Calu3 (cell line): ENCODE measurements at places on chromosomes 7 and 10.

DNA sequence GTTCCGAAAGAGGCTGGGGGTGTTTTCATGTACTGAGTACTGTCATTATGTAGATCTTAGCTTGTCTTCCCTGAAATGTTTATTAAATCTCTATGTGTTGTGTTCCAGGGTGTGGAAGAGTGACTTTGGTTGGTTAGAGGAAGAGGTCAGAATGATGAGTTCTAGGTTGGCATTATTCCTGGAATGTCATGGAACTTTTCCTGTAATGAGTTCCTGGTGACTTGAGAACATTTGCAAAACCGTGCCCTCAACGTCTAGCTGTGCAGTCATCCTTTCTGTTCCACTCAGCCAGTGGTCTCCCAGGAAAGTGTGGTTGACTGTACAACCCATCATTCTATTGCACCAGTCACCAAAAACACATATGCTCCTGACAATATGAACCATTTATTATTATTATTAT is 129.6 kb downstream of the BICC1 start:
- no peak for DNase-seq

GRCh38 chr7:4734587-4735345 is 40.7 kb upstream of the AP5Z1 start:
- no peak for DNase-seq

DNA sequence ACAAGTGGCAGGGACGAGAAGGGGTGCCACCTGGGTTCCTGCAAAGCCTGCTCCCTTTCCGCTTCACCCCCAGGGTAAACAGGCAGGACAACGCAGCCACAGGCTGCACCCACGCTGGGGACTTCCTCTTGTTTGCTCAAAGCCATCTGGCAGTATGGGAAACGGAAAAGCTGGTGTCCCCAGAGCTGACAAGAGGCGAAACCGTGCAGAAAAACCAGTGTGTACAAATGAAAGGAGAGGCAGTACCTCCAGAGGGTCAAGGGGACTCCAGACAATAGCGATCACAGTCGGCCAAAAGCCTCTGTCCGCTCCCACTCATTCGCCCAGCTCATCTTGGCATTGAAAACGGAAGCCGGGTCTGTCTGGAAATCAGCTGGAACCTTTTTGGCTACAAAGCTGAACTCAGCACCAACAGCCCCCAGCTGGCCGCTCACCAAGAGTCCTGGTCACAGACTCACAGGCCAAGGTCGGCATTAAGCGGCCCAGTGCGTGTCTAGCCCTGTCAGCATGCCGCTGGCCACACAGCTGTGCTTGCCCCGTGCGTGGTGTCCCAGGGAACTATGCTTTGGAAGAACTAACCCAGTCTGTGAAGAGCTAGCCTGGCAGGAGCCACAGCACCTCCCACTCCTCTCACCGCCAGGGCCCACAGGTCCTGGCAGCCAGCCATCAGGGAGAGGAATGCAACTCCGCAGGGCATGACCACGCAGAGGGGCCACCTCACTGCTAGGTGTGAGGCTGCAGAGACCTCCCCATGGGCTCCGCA is 10.4 kb downstream of the TNS3 start:
- peak; percentile 84 for DNase-seq

DNA sequence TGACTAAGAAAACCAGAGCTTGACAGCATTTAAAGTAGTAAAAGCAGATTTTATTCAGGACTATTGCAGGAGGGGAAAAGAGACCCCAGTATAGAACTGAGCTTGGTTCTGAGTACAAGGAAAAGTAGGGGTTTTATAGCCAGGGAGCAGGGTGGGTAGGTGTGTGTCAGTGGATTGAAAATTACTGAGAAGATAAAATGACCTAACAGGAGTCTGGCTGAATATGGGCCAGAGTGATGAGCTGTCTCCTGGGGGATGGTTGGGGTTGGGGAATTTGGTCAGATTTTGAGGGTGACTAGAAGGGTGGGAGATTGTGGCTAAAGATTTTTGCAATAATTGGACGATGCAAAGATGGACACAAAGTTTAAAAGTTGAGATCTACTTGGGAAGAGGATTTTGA is 114.0 kb downstream of the ST7 start:
- DNase-seq: no peak

DNA sequence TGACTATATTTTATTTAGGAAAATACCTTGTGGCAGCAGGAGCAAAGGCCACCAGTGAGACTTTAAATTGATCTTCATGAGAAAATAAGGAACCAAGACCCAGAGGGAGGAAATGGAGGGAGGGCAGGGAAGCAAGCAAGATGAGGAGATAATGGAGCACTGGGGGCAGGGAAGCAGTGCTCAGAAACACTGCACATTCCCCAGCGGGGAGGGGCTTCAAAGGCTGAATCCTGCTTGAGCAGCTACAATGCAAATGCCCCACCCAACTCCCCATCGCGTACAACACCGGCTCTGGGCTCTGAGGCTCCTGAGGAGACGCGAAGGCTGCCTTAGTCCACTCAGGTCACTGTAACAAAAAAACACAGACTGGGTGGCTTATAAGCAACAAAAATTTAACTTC is 503.8 kb downstream of the GRID1 start:
- no peak for DNase-seq

GRCh38 chr10:35765066-35765527 is 123.0 kb upstream of the FZD8 start:
- DNase-seq: peak; percentile 54

DNA sequence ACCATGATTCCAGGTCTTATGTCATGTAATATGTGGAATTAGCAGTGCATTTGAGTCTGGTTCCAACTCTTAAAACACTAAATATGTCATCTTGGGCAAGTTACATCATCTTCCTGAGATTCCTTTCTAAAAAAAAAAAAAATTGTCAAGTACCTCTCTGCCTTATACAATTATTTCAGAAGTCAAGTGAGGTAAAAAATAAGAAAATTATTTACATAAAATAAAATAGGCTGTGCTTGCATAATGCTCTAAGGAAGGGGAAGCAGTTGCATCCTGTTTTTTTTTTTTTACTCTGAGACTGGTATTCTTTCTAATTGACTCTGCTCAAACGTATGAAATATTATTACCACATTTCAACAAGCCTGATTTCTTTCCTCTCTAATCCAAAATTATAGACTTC is 55.1 kb upstream of the SEMA3A start:
- no peak for DNase-seq

DNA sequence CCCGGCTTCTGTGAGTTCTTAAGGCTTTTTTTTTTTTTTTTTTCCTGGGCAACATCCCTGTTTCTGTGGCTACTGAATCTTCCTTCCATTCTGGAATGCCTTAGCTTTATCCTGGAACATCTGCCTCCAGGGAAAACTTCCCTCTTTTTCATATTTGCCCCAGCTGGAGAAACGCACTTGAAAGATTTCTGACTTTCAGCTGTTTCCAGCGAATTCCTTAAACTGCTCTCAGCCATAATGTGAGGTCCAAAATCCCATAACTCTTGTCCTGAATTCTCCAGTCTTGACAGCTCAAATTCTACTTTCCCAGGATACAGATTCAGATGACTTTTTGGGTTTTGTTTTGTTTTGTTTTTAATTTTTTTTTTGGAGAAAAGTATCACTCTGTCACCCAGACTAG is 263.6 kb upstream of the AUTS2 start:
- DNase-seq: no peak

DNA sequence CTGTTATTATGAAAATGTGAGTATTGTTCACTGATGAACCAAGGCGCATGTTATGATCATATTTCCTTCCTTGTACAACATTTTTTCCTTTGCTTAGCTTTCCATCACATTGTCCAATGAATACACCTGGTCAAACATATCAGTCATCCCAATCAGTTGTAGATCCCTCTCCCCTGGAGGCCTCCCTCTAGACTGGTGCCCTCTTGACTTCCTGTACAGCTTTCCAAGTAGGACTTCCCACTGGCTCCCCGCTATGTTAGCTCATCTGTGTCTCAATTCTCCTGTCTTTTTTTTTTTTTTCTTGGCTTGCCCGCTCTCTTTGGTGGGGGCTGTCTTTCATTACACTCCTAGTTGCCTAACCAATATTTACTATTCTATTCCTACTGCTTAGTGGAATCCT is 214.2 kb upstream of the NPY start:
- no peak for DNase-seq

DNA sequence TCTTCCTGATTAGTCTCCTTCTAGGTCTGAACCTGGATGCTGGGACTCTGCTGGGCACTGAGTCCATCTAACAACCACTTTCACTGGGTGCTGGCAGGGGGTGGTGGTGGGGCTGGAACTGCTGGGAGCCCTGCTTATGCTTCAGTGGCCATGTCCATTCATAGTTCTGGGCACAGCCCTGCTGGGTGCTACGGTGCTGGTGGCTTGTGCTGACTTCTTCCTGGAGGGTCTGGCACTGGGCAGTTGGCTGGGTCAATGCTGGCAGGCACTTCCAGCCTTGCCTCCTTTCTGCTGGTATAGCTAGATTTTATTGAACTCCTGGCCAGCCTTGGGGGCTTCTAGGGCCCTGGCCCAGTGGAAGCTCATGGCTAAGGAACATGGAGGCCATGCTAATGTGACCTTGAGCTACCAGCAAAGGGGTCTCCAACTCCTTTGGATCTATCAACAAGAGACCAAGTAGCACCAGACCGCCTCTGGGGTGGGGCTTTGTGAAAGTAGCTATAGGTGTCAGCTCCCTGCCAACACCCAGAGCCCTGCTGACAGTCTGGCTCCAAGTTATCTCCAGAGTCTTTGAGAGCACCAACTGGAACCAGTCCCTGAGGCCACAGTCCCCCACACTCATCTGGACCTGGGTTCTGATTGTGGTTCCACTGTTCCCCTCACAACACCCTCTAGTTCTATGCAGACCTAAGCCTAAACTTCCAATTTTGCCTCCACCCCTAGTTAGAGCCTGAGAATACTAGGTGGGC is 99.6 kb downstream of the MAGI2 start:
- DNase-seq: no peak
